ENCODE measurements at places on chromosomes 6 and 20.
A peak's percentile ranks its signal among the peaks of the same experiment; 100 is the strongest.

GRCh38 chr6:68639211-68639610 is 4.1 kb downstream of the ADGRB3 start:
- no peak for DNase-seq

DNA sequence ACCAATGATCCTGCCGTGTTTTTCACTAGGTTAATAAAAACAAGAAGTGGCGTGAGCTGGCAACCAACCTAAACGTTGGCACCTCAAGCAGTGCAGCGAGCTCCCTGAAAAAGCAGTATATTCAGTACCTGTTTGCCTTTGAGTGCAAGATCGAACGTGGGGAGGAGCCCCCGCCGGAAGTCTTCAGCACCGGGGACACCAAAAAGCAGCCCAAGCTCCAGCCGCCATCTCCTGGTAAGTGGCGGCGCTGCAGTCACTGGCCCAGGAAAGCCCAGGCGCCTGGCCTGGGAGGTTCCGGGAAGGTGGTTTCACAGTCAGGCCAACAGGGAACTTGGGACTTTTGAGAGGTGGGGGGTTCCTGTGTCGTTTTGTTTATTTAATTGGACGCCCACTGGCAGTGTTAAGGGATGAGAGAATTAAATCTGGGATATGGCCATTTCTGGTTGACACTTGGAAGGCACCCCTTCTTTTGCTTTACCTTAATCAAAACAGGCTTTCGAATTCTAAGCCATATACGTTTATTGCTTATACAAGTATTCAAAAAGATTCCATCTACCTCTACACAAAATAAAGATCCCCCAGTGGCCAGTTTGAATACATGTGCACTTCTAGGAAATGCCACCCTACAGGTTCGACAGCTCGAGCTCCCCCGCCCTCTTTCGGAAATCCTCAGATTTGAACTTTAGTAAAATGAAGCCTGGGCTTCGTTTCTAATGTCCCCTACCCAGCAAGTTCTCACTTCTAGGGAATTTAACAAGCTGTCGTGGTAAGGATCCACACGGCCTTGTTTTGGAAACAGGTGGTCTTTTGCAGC is 138.9 kb downstream of the TMEM242 start:
- peak; percentile 43 for DNase-seq

DNA sequence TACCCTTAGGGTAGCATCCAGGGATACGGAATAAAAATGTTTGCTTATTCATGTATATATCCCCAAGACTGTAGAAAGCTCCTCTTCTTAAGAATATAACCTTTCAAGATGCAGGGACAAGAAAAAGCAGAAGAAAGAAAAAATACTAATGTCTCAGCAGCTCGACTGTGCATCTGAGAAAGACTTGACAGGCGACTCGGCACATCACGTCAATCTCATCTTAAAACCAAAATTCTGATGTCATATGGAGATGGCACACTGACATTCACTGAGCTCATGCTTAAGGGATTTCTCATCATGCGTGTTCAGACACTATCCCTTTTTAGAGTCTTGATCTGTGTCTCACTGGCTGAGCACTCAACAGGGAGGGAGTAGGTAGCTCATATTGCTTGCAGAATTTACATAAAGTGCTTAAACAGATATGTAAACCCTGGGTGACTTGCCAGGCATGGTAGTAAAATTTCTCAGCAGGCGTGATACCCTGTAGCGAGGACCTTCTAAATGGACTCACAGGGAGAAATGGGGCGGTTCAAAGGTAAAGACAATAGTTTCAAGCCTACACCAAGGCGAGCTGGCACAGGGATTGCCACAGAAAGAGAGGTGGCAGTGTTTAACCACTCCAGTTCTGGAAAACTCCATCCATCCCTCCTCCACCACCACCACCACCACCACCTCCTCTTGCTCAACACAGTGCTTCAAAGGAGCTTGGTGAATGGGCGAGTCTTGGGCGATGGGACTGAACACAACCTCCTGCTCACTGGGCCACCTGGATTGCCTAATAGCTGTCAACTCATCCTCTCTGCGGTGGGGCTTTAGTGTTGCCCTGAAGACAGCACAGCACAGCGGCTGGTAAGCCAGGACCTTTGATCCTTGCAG is 330.5 kb downstream of the TFAP2A start:
- peak; percentile 9 for DNase-seq

DNA sequence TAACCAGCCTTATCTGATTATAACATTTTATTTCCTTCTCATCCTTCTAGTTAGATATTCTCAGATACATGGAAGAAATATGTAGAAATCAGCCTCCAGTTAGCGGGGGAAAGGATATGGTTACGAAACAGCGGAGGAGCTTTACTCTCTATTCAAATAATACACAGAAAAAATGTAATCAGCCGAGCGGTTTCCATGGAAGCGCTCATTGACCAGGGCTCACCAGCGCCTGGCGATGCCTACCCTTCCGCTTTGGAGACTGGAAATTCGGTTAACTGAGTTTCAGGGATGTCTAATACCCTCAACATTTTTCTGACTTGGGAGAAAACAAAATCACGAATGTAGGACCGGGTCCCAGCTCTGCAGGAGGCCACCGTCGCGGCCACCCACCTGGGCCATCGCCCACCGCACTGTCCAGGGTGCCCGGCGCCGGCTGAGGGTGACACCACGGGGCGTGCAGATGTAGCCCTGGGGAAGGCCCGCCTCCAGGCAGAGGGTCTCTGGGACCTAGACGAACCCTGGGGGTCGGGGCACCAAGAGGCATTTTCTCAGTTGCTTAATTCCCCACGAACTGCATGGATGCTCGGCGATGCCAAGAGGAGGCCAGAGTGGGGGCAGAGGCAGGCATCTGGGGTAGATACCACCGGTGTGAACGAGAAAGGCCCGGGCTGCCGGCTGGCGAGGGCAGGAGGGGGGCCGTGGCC is 1.7 kb downstream of the PRR18 start:
- DNase-seq: no peak

DNA sequence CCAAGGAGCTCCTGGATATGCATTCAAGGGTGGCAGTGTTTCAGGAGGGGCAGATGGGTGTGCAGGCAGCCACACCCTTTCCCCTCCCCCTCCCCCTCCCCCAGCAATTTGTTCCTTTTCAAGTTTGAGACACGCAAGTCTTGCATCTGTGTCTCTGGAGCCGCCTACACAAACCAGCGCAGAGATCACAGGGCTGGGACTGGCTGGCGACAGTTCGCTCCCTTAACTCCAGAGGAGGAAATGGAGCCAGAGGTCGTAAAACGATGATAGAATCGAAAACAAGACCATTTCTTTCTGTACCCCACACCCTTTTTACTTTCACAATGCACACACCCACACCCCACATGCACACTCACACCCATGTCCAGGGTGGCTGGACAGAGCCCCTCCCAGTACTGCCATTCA is 163.1 kb downstream of the LY86 start:
- DNase-seq: peak; percentile 96

DNA sequence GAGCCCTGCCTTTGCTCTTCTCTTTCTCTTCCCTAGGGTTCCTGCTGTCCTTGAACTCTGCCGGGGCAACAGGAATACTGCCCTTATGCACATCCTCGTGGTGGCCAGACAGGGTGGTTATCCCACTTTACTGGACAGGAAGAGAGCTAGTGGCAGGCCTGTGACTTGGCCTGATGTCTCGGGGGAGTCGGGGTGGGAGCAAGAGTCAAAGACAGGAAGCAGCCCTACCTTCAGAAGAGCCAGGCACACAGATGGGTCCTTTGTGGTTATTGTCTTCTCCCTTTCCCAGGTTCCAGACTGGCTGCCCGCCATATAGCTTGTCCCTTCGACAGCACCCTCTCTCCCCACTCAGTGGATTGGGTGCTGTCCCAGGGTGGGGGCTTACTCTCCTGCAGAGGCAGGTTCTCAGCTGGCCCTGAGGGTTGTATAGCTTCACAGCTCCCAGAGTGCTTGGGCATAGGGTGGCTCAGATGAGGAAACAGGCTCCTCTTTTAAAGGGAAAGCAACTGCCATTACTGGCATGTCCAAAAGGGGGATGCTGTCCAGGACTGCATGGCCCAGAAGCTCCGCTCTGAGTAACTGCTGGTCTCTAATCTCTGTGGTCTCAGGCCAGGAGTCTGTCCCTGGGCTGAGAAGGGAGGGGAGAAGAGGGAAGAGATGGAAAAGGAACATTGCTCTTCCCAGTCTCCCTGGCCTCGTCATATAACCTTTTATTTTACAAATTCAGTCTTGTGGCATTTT is 17.3 kb downstream of the PLCG1 start:
- DNase-seq: no peak

DNA sequence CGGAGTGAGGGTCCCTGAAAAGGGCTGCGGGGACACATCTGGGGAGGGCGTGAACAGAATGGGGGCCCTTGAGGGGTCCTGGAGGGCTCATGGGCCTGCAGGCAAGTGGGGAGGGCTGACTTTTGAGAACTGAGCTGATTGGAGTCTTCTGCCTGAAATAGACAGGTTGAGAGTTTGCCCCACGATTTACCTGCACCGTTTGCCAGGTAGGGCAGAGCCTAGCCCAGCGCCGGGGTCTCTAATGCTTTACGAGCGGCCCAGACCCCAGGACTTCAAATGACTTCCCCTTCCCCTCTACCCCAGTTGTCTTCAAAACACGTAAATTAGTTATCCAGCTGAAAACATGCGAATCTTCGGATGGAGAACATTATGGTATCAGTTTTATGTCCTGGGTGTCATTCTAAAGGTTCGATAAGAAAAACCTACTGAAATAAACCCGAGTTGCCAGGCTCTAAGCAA is 1.3 kb downstream of the PLCB1 start:
- DNase-seq: no peak

GRCh38 chr20:60036746-60037499 is 78.7 kb downstream of the CDH26 start:
- no peak for DNase-seq

DNA sequence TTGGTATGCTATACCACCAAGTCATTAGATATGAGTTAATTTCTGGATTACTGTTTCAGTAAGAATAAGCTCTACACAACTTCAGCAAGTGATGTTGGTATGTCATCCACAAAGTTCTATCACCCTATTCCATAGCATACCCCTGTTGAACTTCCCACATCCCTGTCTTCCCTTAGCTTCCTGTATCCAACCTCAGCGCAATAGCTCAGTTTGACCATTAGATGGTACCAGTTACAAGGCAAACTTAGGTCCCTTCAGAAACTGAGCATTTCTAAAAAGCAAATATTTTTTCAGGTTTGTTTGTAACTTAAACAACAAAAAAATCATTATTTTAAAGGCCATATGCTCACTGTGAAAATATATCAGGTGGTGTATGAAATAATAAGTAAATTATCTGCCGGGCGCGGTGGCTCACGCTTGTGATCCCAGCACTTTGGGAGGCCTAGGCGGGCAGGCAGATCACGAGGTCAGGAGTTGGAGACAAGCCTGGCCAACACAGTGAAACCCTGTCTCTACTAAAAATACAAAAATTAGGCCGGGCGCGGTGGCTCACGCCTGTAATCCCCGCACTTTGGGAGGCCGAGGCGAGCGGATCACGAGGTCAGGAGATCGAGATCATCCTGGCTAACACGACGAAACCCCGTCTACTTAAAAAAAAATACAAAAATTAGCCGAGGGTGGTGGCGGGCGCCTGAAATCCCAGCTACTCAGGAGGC is 8.8 kb upstream of the MOG start:
- DNase-seq: peak; percentile 33

DNA sequence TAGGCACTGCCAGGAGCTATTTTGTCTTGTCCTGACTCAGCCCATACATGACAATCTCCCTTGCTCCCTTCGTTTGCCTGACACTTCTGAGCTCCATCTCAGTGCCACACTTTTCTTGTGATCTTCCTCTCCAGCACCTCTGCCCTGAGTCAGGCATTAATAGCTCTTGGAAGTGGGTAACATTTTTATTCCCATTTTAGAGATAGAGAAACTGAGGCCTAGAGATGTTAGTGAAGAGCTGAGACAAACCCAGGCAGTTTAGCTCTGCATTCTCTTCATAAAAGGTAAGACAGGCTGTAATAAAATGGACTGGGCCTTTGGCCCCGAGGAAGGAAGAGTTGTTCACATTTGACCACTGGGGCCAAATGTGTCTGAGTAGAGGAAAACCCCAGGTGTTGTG is 167.4 kb downstream of the DHX35 start:
- DNase-seq: no peak

DNA sequence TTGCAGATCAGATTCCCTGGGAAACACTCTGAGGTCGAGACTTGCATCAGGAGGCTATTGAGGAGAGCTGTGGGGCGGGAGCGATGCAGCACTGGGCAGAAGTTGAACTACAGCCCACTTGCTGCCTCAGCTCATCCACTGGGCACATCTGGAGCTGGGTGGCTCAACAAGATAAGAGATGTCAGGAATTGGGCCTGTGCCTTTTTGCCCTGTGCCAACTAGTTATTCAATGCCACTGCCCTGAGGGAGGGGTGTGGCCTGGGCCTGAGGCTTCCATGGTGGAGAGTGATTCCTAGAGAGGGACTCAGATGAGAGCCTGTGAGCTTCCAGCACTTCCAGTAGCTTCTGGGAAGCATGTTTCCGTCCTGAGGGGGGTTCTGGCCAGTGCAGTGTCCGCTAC is 32.7 kb downstream of the BRPF3 start:
- no peak for DNase-seq

DNA sequence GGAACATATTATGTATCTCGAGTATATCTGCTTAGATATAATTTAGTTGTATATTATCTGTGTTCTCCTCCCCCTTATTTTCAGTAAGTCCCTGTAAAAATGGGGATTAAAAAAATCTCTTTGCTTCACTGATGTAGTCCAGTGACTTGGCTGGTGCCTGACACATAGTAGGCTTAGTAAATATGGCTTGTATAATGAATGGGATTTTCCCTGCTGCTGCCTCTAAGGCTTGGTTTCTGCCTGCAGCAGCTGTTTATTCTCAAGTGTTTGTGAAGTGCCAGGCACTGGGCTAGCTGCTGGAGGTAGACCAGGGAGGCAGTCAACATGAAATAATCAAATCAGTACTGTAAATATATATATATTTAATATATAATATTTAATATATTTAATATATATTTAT is 1.6 kb upstream of the ZFP64 start:
- DNase-seq: no peak

DNA sequence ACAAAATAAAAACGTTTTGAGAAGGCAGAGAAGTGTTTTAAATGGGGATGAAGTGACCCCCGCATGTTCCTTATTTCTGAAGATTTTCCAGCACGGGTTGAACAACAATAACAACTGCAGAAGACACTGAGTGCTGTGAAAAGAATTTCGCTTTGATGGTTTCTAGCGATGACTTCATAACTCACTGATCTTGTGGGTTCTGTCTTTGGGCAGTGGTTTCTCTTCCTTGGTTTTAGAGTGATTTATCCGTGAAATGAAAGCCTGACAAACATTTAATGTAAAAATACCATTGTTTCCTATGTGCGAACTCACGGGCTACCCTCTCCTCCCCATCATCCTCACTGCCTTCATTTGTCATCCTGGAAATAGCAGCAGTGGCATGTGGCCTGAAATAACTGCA is 793.9 kb downstream of the QKI start:
- DNase-seq: no peak

All from inflammatory macrophage treated with lipopolysaccharide for 1 hour (primary cell).